Activated CD4-positive, alpha-beta T cell treated with anti-CD3 and anti-CD28 coated beads for 36 hours (primary cell): ENCODE measurements at places on chromosomes 5 and 9.
A peak's percentile ranks its signal among the peaks of the same experiment; 100 is the strongest.

GRCh38 chr5:56211298-56211865, 21.7 kb downstream of the ANKRD55 start:
- H3K27ac ChIP-seq = no peak overlapping the region
- no peak overlapping the region for H3K4me3 ChIP-seq
- no peak for DNase-seq
- H3K36me3 ChIP-seq = peaks cover 3% of the 10 kb centered on the region

DNA sequence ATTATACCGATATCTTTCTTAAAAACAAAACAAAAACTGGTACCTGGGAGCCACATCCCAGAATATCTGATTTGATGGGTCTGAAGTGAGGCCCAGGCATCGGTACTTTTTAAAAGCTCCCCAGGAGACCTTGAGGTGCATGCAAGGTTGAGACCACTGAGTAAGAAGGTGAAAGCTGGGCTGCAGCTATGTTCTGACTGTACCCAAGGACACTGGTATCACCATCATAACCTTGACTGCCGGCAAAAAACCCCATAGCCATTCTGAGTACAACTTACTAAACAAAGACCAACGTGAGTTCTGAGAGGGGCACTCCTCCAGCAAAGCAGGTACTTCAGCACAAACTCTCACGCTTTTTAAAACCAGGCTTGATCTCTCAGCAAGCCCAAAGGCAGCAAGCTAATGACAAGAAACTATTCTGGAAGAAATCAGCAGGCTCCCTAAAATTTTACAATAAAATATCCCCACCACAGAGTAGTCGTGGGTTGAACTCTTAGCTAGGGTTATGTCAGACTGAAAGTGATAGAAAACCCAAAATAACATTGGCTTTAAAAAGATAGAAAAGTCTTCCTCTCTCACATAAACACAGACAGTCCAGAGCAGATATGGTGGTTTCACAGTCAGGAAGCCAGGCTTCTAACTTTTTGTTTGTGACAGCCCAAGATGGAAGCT, 263.9 kb downstream of the SAXO1 start:
- no peaks in the 10 kb centered on the region for H3K4me1 ChIP-seq
- DNase-seq = no peak
- peaks cover 10% of the 10 kb centered on the region for H3K27me3 ChIP-seq

GRCh38 chr5:38540314-38540713, 16.1 kb downstream of the LIFR start:
- peaks cover 20% of the 10 kb centered on the region for H3K27me3 ChIP-seq
- no peak overlapping the region for H3K4me3 ChIP-seq
- no peaks in the 10 kb centered on the region for H3K4me1 ChIP-seq
- no peak for DNase-seq
- H3K36me3 ChIP-seq = no peaks in the 10 kb centered on the region
- no peak overlapping the region for H3K27ac ChIP-seq

DNA sequence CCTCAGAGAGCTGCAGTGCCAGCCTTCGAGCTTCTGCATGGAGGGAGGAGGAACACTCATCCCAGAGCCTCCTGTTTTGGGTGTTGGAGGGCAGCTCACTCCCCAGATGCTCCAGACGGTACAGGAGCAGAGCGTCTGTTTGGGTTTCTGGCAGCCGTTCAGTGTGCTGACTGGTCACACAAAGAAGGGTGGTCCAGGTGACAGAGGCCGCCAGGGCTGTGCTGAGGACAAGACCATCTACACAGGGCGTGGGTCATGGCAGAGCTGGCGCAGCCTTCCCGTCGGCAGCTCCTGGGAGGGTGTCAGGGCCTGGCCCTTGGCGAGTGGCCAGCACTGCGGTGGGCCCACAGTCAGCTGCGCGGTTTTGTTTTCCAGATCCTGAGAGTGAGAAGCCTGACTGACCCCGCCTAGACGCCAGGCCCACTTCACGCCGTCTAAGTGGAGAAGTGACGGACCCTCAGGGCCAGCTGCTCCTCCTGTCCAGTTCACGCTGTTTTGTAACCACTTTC, 131.4 kb upstream of the FAM120A start:
- DNase-seq = no peak
- no peak overlapping the region for H3K27ac ChIP-seq
- no peak overlapping the region for H3K4me3 ChIP-seq
- H3K36me3 ChIP-seq = no peaks in the 10 kb centered on the region
- H3K4me1 ChIP-seq = peaks cover 4% of the 10 kb centered on the region
- H3K27me3 ChIP-seq = peaks cover 14% of the 10 kb centered on the region

GRCh38 chr5:143355710-143356109, 47.8 kb downstream of the NR3C1 start:
- H3K4me3 ChIP-seq = no peak overlapping the region
- peaks cover 10% of the 10 kb centered on the region for H3K36me3 ChIP-seq
- DNase-seq = peak; percentile 59
- H3K27me3 ChIP-seq = no peaks in the 10 kb centered on the region
- H3K4me1 ChIP-seq = peaks cover 76% of the 10 kb centered on the region
- no peak overlapping the region for H3K27ac ChIP-seq

GRCh38 chr9:1179366-1179765, 129.2 kb downstream of the DMRT2 start:
- no peak overlapping the region for H3K4me3 ChIP-seq
- no peak overlapping the region for H3K27ac ChIP-seq
- H3K36me3 ChIP-seq = no peaks in the 10 kb centered on the region
- no peaks in the 10 kb centered on the region for H3K4me1 ChIP-seq
- peaks cover 4% of the 10 kb centered on the region for H3K27me3 ChIP-seq
